CD8-positive, alpha-beta T cell (primary cell): ENCODE measurements at places on chromosomes 6 and 20.

- no peak for DNase-seq
Observed at GRCh38 chr6:157313531-157314467, 9.5 kb downstream of the TMEM242 start.

DNA sequence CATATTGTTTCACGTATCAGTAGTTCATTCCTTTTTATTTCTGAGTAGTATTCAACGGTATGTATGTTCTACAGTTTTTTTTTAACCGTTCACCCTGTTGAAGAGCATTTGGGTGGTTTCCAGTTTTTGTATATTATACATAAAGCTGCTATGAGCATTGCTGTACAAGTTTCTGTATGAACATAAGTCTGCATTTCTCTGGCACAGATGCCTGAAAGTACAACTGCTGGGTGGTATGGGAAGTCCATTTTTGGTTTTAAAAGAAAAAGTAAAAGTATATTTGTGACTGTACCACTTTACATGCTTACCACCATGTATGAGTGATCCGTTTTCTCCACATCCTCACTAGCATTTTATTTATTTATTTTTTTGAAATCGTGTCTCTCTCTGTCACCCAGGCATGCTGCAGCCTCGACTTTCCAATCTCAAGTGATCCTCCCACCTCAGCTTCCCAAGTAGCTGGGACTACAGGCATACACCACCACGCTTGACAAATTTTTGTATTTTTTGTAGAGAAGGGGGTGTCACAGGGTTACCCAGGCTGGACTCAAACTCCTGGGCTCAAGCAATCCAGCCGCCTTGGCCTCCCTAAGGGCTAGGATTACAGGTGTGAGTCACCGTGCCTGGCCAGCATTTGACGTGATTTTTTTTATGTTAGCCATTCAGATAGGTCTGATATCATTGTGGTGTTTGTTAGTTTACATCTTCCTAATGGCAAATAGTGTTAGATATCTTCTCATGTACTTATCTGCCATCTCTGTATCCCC lies 11.0 kb upstream of the SIM1 start:
- DNase-seq: no peak

GRCh38 chr6:23380465-23380864 lies 745.5 kb upstream of the NRSN1 start:
- DNase-seq: no peak

GRCh38 chr20:63624486-63624885 lies 2.4 kb downstream of the GMEB2 start:
- DNase-seq: no peak

GRCh38 chr6:136753624-136754023 lies 38.7 kb downstream of the MAP3K5 start:
- peak; percentile 88 for DNase-seq

DNA sequence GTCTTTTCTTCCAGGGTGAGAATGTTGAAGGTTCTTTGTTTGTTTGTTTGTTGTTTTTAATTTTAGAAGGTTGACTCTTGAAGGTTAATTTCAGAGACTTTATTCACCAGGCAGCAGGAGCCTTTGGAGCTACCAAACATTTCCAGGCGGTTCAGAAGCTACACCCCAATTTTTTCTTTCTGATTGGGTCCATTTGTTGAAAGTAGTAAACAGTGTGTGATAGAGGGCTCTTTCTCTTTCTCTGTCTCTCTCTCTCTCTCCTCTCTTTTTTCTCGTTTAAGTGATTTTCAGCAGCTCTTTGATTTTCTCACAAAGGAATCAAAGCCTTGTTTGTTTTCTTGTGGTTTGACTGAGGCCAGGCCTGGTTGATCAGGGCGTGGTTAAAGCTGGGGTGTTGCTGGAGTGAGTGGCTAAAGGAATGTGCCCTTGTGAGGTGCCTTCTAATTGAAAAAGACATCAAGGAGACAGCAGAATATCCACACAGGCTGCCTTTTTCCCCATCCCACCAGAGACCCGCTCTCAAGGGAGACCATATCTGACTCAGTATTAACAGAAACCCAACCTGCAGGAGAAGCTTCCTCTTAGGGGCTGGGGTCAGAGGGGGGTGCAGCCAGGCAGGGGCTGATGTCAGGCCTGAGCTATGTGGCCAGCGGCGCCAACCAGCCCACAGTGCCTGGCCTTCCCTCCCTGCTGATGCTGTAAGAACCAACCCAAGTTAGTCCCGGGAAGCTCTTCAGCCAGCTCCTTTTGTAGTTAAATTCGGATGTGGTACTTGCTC lies 40.4 kb upstream of the NAA20 start:
- DNase-seq: no peak

DNA sequence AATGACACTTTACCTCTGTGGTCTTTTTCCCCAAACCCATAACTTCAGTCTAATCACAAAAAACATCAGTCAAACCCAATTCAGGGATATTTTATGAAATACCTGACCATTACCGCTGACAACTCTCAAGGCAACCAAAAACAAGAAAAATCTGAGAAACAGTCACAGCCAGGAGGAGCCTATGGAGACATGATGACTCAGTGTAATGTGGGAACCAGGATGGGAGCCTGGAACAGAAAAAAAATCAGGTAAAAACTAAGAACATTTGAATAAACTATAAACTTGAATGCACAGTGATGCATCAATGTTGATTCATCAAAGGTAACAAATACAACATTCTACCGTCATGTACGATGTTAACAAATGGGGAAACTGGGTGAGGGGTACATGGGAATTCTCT lies 84.1 kb upstream of the TSHZ2 start:
- DNase-seq: no peak
